Activated T-cell treated with anti-CD3 and anti-CD28 coated beads for 1 hour (primary cell): ENCODE measurements at places on chromosomes 3 and 15.

DNA sequence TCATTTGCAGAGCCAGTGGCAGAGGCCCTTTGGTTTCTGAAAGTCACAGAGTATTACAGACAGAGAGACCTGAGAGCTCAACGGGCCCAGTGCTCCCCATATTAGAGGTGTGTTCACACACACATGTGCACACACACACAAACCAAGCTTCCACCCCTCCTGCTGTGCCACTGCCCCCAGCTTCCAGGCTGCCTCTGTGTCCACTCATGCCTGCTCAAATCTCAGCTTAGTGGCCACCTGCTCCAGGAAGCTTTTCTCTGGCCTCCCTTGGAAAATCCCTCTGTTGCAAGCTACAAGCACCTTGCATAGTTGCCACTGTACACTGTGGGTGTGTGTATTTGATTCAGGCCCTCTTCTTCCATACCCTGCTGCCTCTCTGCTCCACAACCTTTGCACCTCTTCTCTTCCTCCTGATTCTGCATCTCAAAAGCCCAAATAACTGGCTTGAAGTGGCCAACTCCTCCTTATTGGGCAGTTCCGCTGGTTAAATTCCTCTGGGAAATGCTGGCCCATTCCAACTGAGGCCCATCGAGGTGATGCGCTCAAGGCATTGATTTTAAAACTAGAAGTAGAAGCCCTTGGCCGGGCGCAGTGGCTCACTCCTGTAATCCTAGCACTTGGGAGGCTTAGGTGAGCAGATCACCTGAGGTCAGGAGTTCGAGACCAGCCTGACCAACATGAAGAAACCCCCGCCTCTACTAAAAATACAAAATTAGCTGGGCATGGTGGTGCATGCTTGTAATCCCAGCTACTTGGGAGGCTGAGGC is 23.0 kb downstream of the MESD start:
- DNase-seq, result no peak

DNA sequence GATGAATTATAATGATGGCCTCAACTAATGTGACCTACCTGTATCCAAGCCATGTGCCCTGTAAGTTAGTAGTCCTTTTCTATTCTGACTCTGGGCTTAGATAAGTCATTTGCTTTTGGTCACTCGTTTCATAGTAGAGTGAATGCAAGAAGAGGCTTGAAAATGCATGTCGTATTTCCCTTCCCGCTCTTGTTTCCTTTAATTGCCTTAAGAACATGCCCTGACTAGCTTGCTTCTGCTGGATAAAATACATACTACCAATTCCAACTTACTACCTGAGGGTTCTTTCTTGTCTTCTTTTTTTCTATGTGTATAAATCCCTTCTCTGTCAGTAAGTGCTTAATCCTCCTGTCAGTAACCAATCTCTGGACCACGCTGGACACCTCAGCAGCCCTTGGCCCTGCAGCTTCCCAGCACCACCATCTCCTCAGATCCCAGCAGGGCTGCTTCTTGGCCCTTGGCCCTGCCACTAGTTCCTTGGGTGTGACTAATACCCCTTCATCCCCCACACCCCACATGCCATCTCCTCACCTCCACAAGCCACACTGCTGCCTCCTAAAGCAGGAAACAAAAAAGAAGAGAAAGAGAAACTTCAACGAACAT is 771.7 kb downstream of the IGSF11 start:
- DNase-seq, result no peak

- DNase-seq, result no peak
Observed at GRCh38 chr15:42929306-42929848, 8.8 kb upstream of the TTBK2 start.

- no peak for DNase-seq
Observed at GRCh38 chr3:169186596-169186995, 476.9 kb downstream of the MECOM start.

GRCh38 chr15:61115241-61115640 is 113.9 kb downstream of the RORA start:
- no peak for DNase-seq

- DNase-seq, result no peak
Observed at GRCh38 chr3:113714702-113715101, 18.3 kb upstream of the USF3 start.

DNA sequence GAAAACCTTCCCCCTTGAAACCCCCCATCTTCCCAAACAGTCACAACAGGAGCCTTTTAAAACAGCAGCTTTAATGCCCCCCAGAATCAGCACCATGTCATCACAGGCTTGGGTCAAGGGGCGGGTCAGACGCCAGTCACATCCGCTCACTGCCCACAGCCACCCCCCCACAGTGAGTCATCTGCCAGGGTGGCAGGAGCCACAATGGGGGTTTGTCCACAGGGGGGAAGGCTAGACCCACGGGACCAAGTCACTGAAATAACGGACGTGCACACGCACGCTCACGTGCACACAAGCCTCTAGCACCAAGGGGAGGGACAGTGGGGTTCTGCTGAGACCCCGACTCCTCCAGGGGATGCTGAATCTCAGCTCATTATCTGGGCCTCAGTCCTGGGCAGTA is 441 bp upstream of the UCN2 start:
- DNase-seq, result no peak

- no peak for DNase-seq
Observed at GRCh38 chr3:195004512-195005250, 266.3 kb downstream of the XXYLT1 start.

DNA sequence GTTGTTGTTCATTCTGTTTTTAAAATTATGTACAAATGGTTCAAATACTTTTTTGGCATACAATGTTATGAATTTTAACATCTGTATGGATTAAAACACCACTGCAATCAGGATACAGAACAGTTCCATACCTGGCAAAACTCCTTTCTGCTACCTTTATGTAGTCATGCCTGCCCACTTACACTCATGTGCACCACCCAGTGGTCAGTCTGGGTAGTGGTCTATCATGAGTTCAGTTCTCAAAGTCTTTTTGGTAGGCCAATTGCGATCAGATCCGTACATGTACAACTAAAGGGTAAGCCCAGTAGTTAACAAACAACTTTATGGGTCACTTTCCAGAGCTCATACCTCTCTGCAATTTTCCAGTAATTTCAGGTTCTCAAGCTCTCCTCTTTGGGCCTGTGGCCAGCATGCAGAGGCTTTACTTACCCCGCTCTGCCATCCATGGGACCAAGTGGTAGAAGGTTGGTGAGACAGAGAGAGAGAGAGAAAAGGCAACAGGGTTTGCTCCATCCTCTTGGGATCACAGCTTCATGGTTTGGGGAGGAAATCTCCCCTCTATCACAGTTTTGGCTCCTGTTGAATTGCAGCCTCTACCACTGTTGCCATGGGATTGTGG is 63.9 kb upstream of the FAM98B start:
- peak; percentile 57 for DNase-seq

- no peak for DNase-seq
Observed at GRCh38 chr3:170953229-170953628, 44.8 kb upstream of the EIF5A2 start.

- DNase-seq, result no peak
Observed at GRCh38 chr3:140529558-140529957, 148.3 kb upstream of the TRIM42 start.

DNA sequence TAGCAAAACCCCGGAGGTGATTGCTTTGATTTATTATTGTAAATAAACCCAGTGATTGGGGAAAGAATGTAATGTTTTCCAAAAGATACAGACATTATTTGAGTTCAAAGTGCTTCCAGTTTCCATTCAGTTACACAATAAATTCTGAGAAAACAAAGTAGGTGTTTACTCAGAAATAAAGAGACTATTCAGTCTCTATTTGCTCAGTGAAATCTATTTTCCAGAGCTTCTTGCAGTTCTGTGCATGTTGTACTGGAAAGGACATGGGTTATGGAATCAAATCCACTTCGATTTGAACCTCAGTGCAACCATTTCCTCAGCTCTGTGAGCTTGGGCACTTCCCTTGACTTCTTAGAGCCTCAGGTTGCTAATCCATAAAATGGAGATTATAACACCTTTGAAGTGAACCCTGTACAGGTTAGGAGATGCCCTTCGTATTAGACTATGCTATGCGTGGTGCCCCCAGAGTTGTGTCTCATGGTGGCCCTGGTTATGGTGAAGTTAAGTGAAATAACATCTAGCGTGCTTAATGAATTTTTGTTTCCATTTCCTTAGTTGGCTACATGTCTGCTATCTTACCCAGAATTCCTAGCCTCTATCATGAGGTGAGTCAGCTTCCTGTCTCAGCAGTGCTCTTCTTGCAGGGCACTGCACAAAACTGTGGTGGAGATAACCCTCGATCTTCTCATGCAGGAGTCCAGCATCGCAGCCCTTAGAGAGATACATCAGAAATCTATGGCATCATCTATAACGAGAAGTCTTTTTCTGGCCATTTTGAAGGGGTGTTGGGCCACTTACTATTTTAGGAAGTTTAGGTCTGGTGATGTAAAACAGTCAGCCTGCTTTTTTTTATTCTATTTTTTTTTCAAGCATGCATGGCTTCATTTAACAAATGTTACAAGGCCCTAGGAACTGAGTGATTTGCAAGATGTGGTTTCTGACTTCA is 97.7 kb downstream of the RPL39L start:
- peak; percentile 35 for DNase-seq

GRCh38 chr15:75451202-75451673 is 252 bp downstream of the SIN3A start:
- DNase-seq, result no peak

DNA sequence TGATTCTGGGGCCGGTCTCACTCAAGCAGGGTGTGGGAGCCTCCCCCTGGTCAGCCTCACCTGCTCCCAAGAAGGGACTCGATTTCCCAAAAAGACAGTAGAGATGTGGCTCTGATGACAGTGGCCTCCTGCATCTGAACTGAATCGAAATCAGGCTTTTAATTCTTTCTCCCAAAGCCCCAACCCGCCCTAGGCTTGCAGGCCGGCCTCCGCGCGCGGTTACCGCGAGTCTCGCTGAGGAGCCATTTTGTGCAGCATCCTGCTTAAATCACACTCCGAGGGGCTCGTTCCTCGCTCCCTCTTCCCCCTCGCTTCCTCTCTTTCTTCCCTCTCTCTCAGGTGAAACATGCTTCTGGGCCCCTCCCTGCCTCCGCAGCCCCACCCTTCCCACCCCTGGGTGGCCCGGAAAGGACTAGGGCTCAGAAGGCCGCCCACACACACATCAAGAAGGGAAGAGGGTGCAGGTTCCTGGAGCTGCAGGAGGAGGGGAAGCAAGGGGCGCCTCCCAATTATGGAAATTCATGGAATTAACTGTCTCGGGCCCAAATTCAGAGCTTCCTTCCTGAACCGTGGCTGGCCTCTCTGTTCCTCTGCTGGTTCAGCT is 30.9 kb upstream of the POLG start:
- DNase-seq, result no peak

DNA sequence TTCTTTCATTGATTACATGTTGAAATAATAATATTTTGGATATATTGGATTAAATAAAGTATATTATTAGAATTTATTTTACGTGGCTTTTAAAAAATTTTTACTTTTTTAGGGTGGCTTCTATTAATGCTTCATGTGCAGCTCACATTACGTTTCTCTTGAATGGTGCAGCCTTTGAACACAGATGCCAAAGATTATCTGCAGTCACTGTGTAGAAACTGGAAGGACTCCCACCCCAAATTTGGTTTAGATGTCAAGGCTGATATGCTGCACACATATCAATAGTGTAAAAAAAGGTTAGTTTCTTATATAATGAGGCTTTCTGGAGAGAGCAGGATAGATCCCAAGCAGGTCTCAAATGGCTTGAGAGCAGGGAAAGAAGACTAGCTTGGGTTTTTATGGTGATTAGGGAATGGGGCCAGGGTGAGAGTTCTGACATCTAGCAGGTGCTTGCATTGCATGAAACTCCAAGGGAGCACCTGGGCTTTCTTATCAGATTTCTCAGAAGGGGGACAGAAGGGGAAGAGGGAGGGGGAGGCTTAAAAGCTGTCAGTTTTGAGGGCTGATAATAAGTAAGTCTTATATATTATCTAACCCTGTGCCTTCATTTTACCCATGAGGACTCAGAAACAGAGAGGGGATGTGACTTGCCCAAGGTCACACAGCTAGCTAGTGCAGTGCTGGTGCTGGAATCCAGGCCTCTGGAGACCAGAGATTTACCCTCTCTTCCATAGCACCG is 89.6 kb downstream of the CHST2 start:
- no peak for DNase-seq

DNA sequence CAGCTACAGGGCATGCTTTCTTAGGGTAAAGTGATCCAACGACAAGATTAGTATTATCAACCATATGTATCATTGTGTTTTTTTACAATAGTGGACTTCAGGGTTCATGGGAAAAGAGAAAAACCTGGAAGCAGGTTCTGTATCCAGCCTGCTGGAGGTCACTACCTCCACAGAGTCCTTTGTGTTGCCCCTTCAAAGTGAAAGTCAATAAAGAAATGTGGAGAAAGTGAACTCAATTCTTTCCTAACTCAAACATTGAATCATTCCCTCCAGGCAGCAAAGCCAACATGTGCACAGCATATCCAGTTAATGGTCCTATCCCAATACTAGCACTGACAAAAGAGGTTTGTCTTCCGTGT is 45.4 kb downstream of the FGF7 start:
- no peak for DNase-seq

DNA sequence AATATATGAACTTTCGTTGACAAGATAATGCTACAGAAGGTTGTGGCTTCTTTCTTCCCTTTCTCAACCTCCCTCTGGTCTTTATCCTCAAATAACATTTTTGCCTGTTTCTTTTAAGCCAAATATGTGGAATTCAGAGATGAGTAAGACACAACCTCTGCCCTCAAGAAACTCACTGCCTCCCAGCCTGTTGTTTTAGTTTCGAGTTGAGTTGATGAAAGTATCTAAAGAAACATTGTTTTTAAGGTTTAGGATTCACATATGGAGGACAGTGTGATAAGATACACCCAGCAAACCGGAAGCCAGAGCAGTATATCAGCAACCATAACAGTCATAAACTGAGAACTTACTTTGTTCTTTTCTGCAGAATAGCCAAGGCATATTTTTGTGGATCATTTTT is 218.6 kb downstream of the THSD4 start:
- DNase-seq, result no peak

- no peak for DNase-seq
Observed at GRCh38 chr3:143848704-143849103, 436 bp upstream of the SLC9A9 start.

DNA sequence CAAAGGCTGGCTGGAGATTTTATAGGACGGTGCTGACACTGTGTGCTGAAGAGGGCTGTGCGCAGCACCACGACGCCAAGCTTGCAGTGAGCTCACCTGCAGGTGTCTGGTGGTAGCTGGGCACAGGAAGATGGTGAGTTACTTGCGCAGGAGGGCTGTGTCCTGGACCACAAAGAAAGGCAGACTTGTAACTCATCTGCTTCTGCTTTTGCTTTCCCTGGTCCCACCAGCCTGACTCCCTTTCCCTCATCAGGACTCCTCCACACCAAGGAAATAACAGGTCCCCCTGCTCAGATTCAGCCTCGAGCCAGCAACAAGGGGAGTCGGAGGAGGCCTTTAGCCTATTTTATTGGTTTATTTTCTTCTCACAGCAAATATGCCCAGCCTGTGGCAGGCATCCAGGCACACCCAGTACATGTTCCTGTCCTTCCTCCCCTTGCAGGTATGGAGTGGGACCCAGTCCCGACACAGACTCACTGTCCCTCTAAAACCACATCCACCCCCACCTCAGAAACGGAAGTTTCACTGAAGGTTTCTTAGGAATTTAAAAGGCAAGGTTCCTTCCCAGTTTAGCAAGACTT is 35.6 kb upstream of the FLNB start:
- no peak for DNase-seq
